Astrocyte (in vitro differentiated cells and primary cell): ENCODE measurements at places on chromosomes 4 and X.

DNA sequence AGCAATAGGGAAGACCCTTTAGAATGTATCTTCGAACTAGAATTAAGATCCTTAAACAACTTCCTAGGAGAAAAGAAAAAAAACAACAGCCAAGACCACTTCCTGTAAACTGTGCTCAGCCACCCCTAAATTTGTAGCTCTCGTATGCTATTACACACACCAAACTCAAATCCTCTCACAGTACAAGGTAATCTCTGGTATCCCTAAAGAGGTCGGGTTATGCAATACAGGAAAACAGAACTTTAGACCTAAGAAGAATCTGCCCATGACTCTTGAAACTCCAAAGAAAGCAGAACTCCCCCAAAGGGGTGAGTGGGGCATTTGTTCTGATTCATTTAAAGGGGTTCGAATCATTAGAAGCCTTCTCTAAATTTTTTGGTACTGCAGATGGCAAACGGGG, 170.9 kb upstream of the CASK start:
- H3K27ac ChIP-seq, result no peak overlapping the region
- no peak overlapping the region for H3K4me3 ChIP-seq
- no peaks in the 10 kb centered on the region for H3K27me3 ChIP-seq
- H3K36me3 ChIP-seq, result no peaks in the 10 kb centered on the region

GRCh38 chr4:98110214-98110613, 33.1 kb downstream of the STPG2 start:
- no peak overlapping the region for H3K27ac ChIP-seq
- H3K36me3 ChIP-seq, result no peaks in the 10 kb centered on the region
- no peak overlapping the region for H3K4me3 ChIP-seq
- H3K4me1 ChIP-seq, result no peaks in the 10 kb centered on the region
- no peaks in the 10 kb centered on the region for H3K27me3 ChIP-seq

DNA sequence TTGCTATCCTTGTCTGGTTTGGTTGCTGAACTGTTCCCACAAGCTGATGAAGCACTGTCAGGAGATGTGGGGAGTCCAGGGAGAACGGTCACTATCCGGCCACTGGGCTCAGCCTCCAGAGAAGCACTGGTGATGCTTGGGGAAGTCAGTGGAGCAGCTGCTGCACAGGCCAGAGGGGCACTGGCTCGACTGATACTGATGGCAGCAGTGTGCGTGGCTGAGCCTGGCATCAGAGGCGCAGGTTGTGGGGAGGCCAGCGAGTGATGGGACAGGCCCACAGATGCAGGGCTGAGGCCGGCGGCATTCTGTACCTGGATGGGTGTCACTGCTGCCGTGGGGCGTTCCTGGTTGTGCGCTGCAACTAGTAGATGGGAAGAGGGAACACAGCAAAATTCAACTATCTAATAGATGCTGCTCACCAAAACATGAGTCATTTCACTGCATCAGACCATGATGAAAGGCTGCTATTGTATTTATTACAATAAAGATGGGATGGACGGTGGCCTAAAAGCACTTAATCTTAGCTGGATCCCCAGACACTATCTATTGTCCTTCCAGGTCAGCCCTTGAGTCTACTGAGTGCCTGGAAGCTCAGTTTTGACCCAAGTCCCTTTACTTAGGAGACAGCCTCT, 106.3 kb upstream of the CBR4 start:
- no peak overlapping the region for H3K4me3 ChIP-seq
- H3K27ac ChIP-seq, result peak overlapping the region; percentile 95
- DNase-seq, result peak; percentile 49
- H3K27me3 ChIP-seq, result no peaks in the 10 kb centered on the region
- peaks cover 34% of the 10 kb centered on the region for H3K4me1 ChIP-seq

DNA sequence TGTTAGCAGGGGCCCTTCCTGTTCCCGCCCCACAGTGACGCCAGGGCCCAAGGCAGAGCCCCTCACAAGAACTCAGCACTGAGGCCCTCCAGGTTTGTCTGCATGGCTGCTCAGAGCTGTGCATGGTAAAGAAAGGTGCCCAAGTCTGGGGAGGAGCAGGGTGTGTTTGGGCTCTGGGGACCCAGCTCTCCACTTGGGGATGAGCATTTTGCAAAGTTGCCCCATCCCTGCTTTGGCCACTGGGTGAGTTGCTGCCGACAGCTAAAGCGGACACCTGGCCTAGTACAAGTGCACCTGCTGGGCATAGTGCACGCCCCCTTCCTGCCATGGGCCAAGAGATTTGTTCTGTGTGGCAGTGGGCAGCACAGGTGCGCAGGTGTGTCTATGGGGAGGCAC, 2.0 kb upstream of the MXD4 start:
- H3K36me3 ChIP-seq, result no peaks in the 10 kb centered on the region
- DNase-seq, result no peak
- peaks cover 12% of the 10 kb centered on the region for H3K4me1 ChIP-seq
- H3K27me3 ChIP-seq, result no peaks in the 10 kb centered on the region
- no peak overlapping the region for H3K27ac ChIP-seq

DNA sequence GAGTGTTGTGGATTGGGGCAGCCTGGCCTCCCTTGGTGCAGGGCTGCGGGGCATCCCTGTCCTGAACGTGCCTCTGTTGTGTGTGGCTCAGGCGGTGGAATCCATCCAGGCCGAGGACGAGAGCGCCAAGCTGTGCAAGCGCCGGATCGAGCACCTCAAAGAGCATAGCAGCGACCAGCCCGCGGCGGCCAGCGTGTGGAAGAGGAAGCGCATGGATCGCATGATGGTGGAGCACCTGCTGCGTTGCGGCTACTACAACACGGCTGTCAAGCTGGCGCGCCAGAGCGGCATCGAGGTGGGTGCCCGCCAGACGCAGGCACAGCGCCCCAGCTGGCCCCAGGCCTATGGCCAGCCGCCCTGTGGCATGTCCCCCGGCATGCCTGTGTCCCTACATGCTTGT, 25.6 kb downstream of the MAEA start:
- peaks cover 3% of the 10 kb centered on the region for H3K4me1 ChIP-seq
- no peak overlapping the region for H3K27ac ChIP-seq
- H3K27me3 ChIP-seq, result no peaks in the 10 kb centered on the region
- DNase-seq, result no peak
- peaks cover 6% of the 10 kb centered on the region for H3K36me3 ChIP-seq

DNA sequence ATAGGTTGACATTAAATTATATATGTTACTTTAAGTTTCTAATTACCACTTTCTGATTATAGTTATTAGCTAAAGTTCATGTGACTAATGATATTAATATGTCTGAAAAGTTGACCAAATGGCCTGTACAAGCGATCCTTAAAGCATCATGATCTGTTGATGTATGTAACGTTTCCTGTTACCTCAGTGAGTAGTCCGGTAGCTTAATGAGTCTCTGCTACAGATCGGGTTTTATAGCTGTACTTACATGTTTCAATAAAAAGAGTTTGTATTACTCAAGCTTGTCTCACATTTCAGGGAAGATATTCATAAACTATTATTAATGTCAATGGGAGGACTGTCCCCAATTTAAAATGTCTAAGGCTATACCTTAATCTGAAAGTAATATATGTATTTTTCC, 246.3 kb downstream of the PPP3CA start:
- no peak overlapping the region for H3K27ac ChIP-seq
- H3K4me3 ChIP-seq, result no peak overlapping the region
- no peaks in the 10 kb centered on the region for H3K36me3 ChIP-seq
- DNase-seq, result no peak
- H3K27me3 ChIP-seq, result no peaks in the 10 kb centered on the region
- peaks cover 4% of the 10 kb centered on the region for H3K4me1 ChIP-seq

DNA sequence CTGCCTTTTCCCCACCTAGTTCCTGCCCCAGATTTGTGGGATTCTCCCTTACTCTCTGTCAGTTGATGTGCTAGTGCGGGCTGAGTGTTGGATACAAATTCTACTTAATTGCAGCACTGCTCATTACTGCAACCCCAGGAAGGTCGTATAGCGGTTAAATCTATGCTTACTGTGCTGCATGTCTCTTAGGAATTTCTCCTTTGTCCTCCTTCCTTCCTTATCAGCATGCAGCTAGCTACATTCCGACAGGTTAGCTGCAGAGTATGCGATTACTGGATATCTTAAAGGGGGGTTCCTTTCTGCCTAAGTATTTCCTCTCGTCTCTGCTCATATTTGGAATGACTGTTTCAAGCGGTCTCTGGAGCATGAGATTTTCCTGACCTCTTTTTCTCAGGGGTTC, 662.8 kb downstream of the TLL1 start:
- H3K4me3 ChIP-seq, result no peak overlapping the region
- no peak for DNase-seq
- no peak overlapping the region for H3K27ac ChIP-seq
- H3K27me3 ChIP-seq, result no peaks in the 10 kb centered on the region

- H3K27ac ChIP-seq, result no peak overlapping the region
- no peak overlapping the region for H3K4me3 ChIP-seq
- H3K27me3 ChIP-seq, result no peaks in the 10 kb centered on the region
- DNase-seq, result no peak
These were observed 7.0 kb upstream of the CDKN2AIP start for GRCh38 chr4:183437452-183437851.

GRCh38 chr4:80072228-80072743, 743 bp downstream of the ANTXR2 start:
- peaks cover 20% of the 10 kb centered on the region for H3K4me1 ChIP-seq
- no peak for DNase-seq
- H3K36me3 ChIP-seq, result peaks cover 4% of the 10 kb centered on the region
- peak overlapping the region; percentile 96 for H3K4me3 ChIP-seq
- H3K27ac ChIP-seq, result peak overlapping the region; percentile 86

DNA sequence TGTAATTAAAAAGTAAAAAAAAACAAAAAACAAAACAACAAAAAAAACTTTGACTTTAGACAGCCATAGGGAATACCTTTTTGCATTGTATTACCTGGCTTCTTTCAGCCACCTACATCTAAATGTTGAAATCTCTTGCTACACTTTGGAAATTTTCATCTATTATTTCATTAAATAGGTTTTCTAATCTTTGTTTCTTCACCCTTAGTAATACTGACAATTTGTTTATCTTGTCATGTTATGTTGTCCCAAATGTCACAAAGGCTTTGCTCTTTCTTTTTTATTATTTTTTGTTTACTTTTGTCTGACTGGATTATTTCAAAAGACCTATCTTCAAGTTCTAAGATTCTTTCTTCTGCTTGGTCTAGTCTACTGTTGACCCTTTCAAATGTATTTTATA, 7.5 kb downstream of the PF4 start:
- peaks cover 9% of the 10 kb centered on the region for H3K4me1 ChIP-seq
- H3K4me3 ChIP-seq, result no peak overlapping the region
- H3K27ac ChIP-seq, result no peak overlapping the region
- H3K36me3 ChIP-seq, result no peaks in the 10 kb centered on the region

GRCh38 chr4:179486570-179487335, 2044.5 kb upstream of the AGA start:
- no peak overlapping the region for H3K27ac ChIP-seq
- H3K36me3 ChIP-seq, result no peaks in the 10 kb centered on the region
- no peak for DNase-seq
- H3K4me3 ChIP-seq, result no peak overlapping the region
- no peaks in the 10 kb centered on the region for H3K4me1 ChIP-seq

DNA sequence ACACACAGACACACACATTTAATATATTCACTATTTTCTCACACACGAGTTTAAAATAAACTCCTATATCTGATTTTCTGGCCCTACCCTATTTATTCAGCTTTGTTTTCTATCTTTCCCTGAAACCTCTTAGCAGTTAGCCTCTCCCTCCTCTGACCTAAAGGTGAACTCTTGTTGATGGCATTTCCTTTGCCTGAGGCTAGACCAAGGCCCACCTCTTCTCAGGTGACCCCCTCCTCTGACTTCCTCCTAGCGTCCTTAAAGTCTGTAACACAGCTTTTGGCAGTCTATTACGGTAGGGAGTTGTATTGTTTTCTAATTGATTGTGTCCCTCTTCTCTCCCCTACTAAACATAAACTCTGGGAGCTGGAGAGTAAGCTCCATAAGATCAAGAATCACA, 1.7 kb upstream of the SRPX2 start:
- no peaks in the 10 kb centered on the region for H3K27me3 ChIP-seq
- no peak overlapping the region for H3K27ac ChIP-seq
- H3K4me3 ChIP-seq, result no peak overlapping the region
- peaks cover 27% of the 10 kb centered on the region for H3K4me1 ChIP-seq
